ENCODE measurements at places on chromosomes 4 and X.

DNA sequence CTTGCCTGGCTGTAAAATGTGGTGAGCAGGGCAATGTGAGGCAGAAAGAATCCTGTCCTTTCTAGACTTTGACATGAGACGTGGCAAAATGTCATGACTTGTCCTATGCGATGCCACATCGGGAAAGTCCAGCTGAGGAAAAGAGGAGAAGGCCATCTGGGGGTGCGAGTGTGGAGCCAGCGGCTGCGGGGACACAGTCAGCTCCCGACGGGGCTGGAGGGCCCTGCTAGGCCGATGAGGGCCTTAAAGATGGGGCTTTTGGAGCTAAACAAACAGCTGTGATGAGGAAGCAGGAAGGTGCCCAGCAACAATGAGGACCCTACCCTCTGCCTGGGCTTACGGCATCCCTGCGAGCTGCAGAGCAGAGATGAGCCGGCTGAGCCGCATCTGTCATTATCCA, 7.7 kb downstream of the CPZ start:
- DNase-seq = no peak

DNA sequence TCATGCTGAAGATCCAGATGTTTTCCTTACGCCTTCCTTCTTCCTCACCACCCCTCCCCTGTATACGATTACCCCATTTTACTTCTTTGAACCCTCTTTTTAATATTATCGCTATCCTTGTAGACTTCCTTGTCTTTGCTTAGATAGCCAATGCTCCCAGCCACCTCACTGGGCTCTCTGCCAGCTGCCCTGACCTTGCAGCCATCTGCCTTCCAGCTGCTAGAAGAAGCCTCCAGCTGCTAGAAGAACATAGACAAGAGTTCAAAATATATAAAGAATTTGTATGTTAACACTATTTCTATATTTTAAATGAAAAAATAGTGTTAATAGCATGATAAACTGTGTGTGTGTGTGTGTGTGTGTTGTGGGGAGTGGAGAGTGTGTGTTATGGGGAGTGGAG, 374.7 kb downstream of the ANKRD50 start:
- no peak for DNase-seq

DNA sequence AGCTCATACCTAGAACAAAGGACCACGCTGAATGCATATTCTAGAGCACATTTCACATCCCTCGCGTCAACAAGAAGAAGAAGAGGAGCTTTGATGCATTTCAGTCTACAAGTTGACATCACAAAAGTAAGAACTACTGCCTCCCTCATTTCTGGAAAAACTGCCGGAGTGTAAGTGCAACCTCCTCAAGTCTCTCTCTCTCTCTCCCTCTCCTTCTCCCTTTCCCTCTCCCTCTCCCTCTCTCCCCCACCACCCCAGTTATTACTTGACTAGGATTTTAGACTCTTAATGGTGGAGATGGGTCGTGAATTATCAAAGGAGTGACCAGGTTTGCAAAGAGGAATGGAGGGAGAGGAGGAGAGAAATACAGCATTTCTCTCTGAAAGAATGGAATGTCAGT, 1.4 kb upstream of the IRS4 start:
- no peak for DNase-seq

GRCh38 chr4:78336093-78336943, 215.3 kb upstream of the ANXA3 start:
- DNase-seq = no peak

GRCh38 chr4:15451866-15452765, 17.6 kb upstream of the CC2D2A start:
- DNase-seq = no peak

GRCh38 chr4:38406243-38406642, 257.8 kb upstream of the KLF3 start:
- DNase-seq = no peak

DNA sequence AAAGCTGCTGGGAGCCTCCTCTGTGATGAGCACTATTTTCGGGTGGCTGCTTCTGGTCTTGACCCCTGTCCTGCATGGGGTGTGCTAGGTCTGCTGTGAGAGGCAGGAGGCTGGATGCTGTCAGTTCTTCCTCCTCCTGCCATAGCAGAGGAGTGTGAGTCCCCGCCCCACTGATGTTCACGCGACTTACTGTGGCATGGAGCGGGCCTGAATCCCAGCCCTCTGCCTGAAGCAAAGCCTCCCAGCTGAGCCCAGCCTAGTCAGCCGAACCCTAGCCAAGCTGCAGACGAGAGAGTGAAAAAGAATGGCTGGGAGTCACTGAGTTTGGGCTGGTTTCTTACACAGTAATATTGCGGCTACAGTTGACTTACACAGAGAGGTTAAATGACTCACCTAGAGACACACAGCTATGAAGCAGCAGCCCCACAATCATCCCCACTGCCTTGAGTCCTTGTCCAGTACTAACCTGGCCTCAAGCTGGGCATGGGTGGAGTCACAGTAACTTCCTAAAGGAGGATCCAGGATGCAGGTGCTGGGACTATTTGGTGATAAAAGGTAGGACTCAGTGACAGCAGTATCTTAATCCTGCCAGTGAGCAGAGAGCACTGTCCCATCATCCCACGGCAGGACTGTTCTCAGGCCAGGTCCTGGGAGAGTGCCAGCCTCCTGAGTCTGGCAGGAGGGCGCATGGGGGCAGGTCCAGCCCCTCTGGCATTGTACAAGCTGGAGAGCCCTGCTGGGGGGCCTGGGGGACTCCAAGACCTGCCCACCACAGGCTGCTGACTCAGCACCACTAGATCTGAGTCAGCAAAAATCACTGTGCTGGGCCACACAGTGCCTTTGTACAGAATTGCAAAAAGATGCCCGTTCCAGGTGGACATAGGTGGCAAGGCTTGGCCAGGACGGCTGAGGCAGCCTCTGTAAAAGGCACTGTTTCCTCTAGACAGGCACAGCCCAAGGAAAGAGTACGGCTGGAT, 60.4 kb upstream of the CRMP1 start:
- no peak for DNase-seq

DNA sequence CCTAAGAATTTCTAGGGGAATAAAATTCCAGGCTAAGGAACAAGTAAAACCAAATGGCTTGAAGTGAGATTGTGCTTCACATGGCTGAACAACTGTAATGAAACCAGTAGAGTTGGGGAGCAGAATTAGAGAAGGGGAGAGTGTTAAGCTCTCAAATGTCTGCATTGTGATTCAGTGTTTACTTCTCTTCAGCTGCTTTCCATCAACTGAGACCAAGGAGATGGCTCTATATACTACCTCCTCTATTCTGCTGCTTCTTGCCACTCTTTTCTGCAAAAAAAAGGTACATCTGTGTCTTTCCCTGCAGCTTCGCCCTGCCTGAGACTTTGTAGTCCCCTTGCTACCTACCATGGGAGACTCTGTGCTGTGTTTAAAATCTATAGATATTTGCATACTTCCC, 73.5 kb downstream of the WDFY3 start:
- no peak for DNase-seq

- no peak for DNase-seq
Observed at GRCh38 chr4:7783541-7783940, 156.1 kb downstream of the AFAP1 start.

DNA sequence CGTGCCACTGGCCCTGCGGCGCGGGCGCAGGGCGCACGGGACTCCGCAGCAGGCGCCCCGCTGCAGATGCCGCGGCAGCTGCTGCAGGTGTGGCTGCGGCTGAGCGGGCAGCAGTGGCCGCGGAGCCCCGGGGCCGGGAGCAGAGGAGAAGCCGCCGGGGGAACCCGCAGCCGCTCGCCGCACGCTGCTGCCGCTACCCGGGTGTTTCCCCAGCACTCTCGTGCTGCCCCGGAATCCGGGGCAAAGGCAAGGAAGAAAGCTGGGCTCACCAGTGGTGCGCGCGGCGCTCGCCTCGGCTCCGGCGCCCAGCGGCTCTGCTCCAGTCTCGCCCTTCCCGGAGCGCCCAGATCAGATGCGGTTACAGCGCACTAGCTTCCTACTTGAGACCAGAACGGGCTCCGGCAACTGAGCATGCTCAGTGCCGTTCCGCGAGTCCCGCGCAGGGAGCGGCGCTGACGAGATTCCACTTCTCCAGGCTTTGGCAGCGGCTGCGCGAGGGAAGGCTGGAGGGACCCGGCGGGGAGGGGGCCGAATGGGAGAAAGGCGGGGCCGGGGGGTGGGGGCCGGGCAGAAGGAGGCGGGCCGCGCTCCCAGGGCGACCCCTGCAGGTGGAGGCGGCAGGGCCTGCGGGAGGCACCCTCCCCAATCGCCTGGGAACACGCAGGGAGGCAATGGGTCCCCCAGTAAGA, at the start of gene APBB2:
Gene APBB2 (minus strand): TSS at position 407 of the 689 bp plus-strand sequence. CDS start 181,288 bp downstream, outside the sequence.
- DNase-seq = peak; percentile 28

DNA sequence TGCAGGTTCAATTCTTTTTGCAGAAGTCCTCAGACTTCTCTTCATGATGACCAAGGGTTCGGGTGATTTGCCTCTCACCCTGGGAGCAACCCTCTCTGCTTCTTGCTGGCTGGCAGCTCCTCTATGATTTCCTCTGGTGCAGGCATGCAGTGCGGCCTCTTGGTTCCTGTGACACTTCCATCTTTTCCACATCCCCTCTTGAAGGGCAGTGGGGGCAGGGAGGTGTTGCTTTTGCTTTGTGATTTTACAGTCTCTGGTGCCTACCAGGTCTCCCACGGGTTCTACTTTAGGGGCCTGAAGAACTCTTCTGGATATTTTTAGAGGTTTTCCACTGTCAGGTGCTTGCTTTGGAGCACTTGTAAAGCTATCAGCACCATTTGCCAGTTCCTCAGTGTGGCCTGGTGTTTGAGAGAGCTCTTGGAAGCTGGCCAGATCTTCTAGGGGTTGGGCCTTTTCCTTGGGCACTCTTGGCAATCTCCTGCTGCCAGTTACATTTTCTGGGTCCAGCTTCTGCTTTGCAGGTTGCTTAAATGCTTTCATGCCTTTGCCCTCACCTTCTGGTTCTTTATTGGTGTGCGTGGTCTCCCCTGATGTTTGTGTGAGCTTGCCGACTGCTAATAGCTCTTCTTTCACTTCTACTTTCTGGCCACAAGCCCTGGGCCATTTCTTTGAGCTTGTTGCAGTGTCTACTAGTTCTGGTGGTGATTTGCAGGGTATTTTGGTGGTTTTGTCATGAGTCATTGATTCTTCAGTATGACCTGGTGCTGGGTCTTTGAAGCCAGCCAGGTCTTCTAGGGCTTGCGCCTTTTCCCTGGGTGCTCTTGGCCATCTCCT, 11.5 kb upstream of the CHST7 start:
- no peak for DNase-seq

GRCh38 chr4:84167564-84167963, 331.5 kb downstream of the NKX6-1 start:
- no peak for DNase-seq

- DNase-seq = no peak
Observed at GRCh38 chr4:94489098-94489497, 37.4 kb downstream of the PDLIM5 start.

- DNase-seq = no peak
Observed at GRCh38 chrX:107465932-107466620, 16.6 kb downstream of the FRMPD3 start.

DNA sequence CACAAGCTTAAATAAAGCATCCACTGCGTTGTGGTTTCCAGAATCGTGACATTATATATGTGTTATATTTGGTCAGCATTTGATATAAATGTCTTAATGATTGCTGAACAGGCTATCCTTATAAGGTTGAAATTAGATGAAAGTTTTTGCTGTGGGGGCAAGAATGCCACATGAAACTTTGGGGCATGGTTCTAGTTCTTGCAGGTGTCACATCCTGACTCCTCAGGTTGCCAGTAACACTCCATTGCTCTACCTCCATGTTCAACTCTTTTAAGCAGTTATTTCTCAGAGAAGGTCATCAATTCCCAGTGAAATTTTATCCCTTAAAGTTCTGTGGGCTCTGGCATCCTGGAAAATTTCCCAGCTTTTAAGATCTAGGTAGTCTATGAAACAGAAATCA, 33.7 kb downstream of the NFKB1 start:
- no peak for DNase-seq

GRCh38 chr4:5217421-5217820, 166.1 kb downstream of the STK32B start:
- DNase-seq = no peak

- no peak for DNase-seq
Observed at GRCh38 chr4:145520172-145520571, 38.5 kb downstream of the SMAD1 start.

DNA sequence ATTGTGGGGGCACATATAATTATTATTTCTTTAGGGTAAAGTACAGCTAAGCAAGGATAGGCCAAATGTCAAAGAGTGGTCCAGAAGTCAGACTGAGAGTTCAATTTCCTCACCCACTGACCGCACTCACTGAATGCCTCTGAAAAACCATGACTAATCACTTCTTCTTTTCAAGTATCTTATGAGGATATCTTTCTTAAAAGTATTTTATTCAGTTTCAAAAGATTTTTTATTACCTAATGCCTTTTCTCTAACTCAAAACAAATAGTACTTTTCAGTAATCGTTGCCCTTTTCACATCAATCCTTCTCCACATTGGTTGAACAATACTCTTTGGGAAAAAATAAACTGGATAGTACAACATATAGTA, 61.7 kb upstream of the CAMK2D start:
- DNase-seq = no peak

GRCh38 chrX:153874366-153875125, 11.4 kb downstream of the L1CAM start:
- DNase-seq = no peak

DNA sequence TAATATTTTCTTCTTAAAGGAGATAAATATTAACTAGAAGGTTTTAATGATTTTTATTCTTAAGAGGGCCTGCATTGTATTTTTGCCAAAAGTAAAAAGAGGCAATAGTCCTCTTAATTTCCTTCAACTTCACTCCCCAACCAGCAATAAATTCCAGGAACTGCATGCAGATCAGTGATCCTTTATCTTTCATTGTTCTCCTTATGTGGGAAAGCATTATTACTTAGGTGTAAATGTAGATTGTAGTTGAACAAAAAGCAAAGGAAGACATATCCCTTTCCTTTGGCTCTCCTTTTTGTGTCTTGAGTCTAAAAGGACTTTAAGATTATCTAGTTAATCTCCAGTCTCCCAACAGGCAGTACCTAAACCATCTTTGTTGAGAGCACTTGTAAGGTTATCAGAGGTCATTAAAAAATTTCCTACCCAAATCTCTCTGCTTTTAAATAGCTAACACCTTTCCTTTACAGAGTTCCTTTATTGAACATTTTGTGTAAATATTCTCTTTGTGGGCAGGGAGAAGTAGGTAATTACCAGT, 55.3 kb downstream of the RAPGEF2 start:
- DNase-seq = no peak

DNA sequence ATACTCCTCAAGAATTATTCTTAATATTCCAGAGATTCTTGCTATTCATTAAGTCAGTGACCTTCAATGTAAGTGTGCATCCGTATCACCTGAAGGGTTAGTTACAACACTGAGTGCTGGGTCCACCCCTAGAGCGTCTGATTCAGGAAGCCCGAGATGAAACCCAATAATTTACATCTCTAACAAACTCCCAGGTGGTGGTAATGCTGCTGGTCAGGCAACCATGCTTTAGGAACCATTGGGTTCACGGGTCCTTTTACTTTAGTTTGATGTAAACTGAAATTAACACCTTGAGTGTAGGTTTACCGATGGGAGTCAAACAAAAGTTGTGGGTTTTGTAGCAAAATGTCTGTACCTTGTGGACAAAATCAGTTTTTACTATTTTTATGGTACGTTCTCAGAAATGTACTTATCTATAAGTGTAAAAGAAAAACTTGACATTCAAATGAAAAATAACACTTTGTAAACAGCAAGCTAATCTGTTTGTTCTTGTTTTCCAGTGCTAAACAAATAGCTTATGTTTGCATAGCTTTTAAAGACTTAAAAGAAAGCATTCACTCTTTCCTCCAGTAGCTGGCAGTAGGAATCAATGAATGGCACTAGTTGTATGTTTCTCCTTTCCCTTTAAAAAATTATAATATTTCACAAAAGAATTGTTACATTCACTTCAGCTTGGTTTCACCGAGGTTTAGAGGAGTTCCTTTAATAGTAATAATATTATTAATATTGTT, 32.7 kb downstream of the ACE2 start:
- DNase-seq = no peak

- no peak for DNase-seq
Observed at GRCh38 chrX:86887341-86887740, 630.3 kb upstream of the KLHL4 start.

All from CD4-positive, alpha-beta T cell treated with Interleukin-21 for 1 hour (primary cell).